ENCODE measurements at places on chromosomes 5 and 9.

DNA sequence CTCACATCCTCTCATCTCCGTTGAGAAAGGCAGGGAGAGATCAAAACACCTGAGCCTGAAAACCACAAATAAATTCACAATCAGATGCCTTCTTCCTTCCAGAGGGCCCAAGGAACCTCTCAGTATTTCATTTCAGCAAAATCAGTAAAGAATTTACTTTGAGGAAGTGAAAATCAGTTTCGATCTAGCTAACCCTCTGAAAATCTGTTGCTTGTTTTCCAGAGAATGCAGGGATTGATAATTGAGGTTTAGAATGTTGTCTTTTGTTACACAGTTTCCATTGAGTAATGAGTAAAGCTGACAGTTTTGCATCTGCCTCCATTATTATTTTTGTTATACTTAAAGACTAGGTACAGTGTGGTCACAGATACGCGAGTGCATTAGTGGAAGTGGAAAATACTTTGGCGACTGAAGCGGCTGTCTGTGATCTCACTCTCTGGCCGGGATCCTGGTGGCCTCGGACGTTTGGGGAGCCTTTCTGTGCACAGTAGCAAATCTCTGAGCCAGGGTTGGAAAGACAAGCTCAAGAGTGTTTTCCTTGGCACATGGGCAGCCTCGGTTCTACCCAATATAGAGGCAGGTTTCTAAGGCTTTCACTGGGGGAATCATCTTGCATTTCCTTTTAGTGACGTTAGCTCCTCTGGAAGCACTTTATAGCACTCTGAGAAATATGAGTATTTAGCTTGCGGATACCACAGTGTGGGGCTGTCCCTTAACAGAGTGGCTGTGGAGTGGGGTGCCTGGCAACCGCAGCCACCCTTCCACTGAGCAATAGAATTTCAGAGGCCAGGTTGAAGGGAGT, 32.2 kb upstream of the ANGPTL2 start:
- peak; percentile 70 for DNase-seq

DNA sequence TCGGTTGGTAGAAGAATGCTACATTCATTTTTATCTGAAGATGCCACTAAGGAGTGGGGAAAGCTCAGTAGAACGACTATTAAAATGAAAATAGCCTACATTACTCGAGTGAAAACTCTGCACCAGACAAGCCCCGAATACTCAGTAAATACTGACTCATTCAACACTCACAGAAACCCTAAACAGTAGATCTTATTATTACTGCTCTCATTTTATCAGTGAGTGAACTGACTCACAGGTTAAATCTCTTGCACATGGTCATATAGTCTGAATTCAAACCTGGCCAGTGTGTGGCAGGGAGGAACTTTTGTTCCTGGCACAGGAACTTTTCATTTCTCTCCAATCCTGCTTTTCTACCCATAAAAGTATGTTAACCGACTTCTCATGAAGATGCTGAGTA, 9.6 kb upstream of the PAPPA start:
- no peak for DNase-seq

GRCh38 chr9:13284011-13284410, 4.5 kb upstream of the MPDZ start:
- no peak for DNase-seq

GRCh38 chr9:137907776-137908175, 30.2 kb downstream of the CACNA1B start:
- DNase-seq: no peak

DNA sequence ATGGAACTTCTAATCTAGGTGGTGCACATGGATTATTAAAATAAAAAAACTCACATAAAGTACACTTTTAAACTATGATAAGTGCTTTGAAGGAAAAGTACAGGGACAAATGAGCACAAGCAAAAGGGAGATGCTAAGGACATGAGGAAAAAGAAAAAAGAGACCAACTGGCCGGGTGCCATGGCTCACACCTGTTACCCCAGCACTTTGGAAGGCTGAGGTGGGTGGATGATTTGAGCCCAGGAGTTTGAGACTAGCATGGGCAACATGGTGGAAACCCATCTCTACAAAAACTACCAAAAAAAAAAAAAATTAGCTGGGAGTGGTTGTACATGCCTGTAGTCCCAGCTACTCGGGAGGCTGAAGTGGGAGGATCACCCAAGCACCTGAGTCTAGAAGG, 67.1 kb downstream of the SH3TC2 start:
- DNase-seq: no peak

DNA sequence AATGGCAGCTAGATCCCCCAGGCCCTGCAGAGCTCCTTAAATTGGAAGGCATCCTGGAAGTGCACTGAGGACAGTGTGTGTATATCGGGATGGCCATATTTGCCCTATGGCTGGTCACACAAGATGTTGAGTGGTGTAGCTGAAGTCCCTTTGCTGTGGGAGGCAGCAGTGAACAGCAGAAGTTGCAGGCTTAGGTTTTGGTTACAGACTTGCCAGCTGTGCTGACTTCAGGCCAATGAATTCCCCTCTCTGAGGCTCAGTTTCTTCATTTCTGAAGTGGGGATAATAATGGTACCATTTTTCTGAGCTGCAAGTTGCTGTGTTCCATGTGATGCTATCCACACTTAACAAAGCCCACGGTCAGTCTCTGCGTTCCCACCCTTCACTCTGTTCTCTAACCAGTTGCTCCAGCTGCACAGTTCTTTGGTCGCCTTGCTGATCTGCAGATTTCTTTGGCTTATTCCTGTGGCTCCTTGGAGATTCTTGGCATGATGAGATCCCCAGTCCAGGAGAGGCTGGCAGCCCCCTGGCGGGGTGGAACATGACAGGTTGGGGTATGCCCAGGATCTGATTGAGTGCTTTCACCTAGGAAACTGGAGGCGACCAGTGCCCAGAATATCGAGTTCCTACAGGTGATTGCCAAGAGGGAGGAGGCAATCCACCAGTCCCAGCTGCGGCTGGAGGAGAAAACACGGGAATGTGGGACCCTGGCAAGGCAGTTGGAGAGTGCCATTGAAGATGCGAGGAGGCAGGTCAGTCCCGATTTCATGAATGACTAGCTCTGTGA, 6.5 kb upstream of the GLE1 start:
- DNase-seq: no peak

DNA sequence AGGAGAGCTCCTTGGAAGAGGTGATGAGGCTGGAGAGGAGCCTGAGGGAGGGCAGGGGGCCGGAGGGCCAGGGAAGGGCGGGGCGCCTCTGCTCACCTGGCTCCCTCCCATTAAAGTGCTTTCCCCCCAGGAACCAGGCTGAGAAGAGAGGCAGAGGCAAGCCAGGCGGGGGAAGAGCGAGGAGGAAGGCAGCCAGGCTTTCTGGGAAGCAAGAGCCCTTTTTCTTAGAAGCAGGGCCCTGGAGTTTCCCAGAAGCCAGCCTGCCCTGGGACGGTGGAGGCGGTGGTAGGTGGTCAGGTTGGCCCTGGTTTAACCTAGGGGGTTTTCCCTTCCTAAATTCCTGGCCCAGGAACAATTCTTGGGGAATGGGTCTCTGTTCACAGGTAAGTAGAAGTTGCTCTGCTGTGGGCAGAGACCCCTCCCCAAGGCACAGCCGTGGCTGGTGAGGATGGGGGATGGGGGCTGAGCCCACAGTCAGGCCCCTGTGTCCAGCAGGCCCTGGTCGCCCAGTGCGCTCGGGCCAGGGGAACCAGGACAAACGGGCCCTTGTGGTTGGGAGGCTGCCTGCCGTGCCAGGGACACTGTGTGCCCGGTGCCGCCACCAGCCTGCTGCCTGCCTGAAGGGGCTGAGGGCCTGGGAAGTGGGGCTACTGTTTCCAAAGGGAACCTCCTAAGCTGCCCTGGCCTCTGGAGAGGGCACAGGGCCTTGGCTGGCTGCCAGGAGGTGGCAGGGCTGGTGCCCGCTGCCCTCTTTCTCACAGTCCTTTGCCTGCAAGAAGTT, 16.6 kb upstream of the RALGDS start:
- DNase-seq: no peak

GRCh38 chr9:2621722-2622460, at the start of gene VLDLR:
Gene VLDLR (plus strand): TSS chr9:2621787. CDS start chr9:2622190, 403 bp downstream.
- DNase-seq: no peak

DNA sequence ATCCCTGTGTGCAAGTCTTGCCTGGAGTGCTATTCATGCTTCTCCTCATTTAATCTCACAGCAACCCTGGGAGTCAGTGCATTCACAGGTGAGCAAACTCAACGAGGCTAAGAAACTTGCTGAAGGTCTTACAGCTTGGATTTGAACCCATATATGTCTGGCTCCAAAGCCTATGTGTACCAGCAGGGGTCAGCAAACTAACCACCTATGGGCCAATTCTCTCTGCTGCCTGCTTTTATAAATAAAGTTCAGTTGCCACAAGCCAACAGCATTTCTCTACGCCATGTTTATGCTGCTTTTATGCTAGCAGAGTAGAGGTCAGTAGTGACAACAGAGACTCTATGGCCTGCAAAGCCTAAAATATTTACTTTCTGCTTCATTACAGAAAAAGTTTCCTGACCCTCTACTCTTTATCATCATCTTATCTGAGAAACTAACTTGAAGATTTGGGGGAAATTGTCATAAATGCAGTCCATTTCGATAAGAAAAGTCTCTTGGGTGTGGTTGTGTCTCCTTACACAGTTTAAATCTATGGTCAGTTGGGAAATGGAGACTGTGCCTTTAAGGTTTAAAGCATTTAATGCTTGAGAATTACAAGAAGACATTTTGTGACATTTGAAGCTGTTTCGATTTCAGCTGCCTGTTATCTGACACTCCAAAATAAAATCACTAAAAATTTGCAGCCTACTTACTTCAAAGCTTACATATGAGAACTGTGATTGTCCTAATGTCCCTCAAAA, 137.7 kb downstream of the PRELID2 start:
- DNase-seq: peak; percentile 4

- DNase-seq: no peak
Observed at GRCh38 chr5:76718381-76718832, 2.5 kb downstream of the F2R start.

DNA sequence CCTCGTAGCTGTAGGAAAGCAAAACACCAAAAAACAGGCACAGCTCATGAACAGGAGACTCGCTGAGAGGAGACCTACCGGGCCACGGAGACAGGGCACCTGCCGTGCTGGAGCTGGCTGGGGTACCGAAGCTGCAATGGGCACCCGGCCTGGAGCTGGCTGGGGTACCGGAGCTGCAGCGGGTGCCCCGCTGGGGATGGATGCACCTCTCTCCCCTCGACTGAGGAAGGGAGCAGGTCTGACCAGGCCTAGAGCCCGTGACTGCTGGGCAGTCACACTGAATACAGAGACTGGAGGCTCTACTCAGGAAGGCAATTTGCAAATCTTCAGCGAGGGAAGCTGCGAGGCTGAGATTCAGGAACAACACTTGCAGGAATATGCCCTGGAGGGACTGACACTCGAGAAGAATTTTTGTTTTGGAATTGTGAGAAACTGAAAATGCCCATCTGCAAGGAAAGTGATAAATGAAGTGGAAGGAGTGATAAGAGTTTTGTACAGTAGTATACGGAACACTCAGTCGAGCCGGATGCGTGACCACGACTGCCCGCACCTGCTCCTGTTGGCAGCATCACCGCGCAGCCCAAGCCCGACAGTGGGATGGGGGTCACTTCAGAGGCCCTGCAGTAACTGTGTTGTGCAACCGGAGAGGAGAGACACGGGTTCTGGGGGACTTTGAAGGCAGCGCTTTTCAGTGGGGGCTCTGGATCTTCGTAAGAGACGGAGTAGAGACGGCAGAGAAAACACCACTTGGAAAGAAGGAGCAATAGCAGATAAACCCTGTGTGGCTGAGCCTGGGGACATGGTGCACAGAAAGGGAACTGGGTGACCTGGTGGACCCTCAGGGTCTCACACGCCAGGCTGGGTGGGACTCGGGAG, 27.9 kb upstream of the LPCAT1 start:
- DNase-seq: no peak

DNA sequence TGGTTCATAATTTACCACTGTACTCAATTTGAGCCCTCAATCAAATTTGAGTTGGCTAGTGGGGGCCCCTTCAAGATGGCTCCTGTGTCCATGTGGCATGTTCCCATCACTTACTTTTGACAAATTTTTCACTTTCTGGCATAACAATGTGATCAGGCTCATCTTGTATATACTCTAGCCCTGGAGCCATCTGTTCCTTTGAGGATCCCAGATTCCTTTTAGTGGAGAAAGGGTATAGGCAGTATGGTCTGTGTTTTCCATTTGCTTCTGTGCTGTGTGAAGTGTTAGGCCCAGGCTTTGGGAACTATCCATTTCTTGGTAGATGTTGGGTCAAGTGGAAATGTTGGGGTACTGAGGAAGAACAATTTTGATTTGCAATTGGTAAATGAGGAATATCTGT, 45.7 kb downstream of the SH3GL2 start:
- DNase-seq: no peak

- DNase-seq: no peak
Observed at GRCh38 chr5:129988453-129988852, 84.2 kb downstream of the CHSY3 start.

DNA sequence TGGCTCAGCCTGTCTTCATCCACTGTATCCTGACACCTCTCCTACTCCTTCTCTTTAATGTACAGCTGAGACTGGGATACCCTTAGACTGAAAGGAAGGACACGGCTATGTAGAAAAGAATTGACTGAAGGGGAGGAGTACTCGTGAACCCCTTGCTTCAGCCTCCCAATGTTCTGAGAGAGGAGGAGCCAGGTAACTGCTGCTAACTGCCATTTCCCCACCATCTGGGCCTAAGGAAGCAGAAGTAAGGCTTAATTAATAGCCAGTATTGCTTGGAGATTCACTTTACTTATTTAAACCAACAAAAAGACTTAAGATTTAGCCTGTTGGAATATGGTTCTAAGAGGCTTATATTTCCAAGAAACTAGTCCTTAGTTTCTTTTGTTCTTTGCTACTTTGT, 18.8 kb upstream of the RGS3 start:
- no peak for DNase-seq

GRCh38 chr9:116589392-116590354, 97.4 kb upstream of the TRIM32 start:
- no peak for DNase-seq

DNA sequence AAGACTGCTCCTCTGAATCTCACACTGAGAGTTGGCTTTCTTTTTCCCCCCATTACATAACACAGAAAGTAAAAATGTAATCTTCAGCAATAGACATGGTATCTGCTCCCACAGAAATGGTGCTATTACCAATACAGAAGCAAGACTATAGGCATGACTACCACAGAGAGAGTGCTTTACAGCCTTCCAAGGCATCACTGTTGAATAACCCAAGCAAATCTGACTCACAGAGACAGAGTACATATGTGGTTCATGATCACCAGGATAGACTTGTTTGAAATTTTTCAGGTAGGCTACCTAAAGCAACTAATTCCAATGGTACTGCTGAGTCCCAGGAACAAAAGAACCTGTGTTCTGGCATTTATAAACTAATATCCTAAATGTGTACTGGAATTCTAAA, 1373.4 kb upstream of the C9orf72 start:
- no peak for DNase-seq

- DNase-seq: no peak
Observed at GRCh38 chr5:132099076-132099748, 25.6 kb downstream of the CSF2 start.

GRCh38 chr9:131222460-131222859, 53.9 kb downstream of the FAM78A start:
- no peak for DNase-seq

DNA sequence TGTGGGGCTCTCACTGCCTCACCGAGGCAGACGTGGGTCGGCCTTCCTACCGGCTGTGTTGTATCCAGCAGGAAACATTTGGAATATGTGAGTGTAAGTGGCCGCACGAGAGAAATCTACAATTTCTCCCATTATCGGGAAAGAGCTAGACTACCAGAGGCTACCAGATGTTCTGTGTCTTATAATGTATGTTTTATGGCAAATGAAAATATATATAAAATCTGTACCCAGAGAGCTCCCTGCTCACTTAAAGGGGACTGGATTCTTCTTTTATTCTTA, 69.5 kb upstream of the PITX1 start:
- no peak for DNase-seq

All from GM04503 (cell line).